IMR-90 (cell line): ENCODE measurements at places on chromosomes 16 and 17. TPM values are rescaled to one million over a fixed set of nuclear protein-coding genes. Genes with fewer than 3 reads are reported as not detected.

- no peak for DNase-seq
- H3K27ac ChIP-seq, result no peak overlapping the region
- no peaks in the 10 kb centered on the region for H3K36me3 ChIP-seq
- no peaks in the 10 kb centered on the region for H3K4me1 ChIP-seq
Observed at GRCh38 chr16:52227851-52228250, 319.1 kb downstream of the TOX3 start.

DNA sequence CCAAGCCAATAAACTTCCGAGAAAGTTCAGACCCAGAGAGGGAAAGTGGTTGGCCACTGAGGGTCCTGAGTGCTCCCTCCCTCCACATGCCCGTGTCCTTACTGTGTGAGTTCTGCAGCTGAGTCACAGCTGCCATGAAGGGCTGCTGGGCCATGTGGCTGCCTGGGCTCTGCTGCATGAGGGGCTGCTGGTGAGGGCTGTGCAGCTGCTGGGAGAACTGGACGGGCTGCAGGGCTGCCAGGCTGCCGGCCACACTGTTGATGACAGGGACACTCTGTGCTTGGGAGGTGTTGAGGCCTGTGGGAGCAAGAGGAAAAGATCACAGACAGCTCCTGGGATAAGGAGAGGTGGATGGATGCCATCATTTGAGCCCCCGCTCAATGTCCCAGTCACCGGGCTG, 44.0 kb downstream of the HNF1B start:
- no peak overlapping the region for H3K4me3 ChIP-seq
- H3K4me1 ChIP-seq, result peaks cover 11% of the 10 kb centered on the region; the same call in 1 of the 2 replicates
- no peaks in the 10 kb centered on the region for H3K27me3 ChIP-seq
- H3K27ac ChIP-seq, result no peak overlapping the region; the same call in 1 of the 2 replicates
- no peaks in the 10 kb centered on the region for H3K36me3 ChIP-seq

DNA sequence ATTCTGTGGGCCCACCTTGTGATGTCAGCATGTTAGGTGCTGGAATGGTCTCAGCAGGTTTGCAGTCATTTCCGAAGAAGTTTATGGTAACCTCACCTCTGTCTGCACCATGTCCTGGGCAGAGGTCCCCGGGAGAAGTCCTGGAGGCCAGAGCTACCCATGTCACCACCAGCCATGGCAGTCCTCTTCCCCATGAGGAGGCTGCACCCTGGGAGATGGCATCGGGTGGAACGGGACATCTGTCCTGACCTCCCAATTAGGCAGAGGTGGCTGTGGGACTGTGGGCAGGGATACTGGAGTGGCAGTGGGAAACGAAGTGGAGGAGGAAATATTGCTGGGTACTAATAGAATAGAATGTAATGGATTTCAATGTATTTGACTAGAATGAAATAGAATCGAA, 511.8 kb upstream of the WSB1 start:
- no peaks in the 10 kb centered on the region for H3K4me1 ChIP-seq
- no peaks in the 10 kb centered on the region for H3K27me3 ChIP-seq
- H3K4me3 ChIP-seq, result no peak overlapping the region
- H3K36me3 ChIP-seq, result no peaks in the 10 kb centered on the region
- no peak overlapping the region for H3K27ac ChIP-seq

GRCh38 chr16:64973171-64973570, 148.7 kb downstream of the CDH11 start:
- no peak overlapping the region for H3K27ac ChIP-seq
- DNase-seq, result no peak
- H3K4me3 ChIP-seq, result no peak overlapping the region
- H3K4me1 ChIP-seq, result peaks cover 1% of the 10 kb centered on the region; the same call in 1 of the 2 replicates
- no peaks in the 10 kb centered on the region for H3K27me3 ChIP-seq

DNA sequence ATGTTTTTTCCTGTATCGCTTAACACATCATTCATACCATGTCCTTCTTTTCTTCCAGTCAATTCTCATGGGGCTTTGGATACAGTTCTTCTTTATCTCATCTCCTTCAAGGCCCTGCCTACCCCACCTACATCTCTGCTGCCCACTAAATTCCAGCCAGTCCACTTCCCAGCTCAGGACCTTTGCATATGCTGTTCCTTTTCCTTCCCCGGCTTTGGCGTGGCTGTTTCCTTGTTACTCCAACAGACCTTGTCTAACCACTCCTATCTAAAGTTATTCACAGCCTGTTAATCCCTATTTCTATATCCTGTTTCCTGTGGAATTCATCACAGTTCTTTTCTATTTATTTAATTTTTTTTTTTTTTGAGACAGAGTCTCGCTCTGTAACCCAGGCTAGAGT, 6.6 kb upstream of the STAT3 start:
- H3K27me3 ChIP-seq, result no peaks in the 10 kb centered on the region
- no peaks in the 10 kb centered on the region for H3K36me3 ChIP-seq
- no peak overlapping the region for H3K4me3 ChIP-seq
- DNase-seq, result no peak
- H3K4me1 ChIP-seq, result peaks cover 2% of the 10 kb centered on the region; the same call in 1 of the 2 replicates
- no peak overlapping the region for H3K27ac ChIP-seq

DNA sequence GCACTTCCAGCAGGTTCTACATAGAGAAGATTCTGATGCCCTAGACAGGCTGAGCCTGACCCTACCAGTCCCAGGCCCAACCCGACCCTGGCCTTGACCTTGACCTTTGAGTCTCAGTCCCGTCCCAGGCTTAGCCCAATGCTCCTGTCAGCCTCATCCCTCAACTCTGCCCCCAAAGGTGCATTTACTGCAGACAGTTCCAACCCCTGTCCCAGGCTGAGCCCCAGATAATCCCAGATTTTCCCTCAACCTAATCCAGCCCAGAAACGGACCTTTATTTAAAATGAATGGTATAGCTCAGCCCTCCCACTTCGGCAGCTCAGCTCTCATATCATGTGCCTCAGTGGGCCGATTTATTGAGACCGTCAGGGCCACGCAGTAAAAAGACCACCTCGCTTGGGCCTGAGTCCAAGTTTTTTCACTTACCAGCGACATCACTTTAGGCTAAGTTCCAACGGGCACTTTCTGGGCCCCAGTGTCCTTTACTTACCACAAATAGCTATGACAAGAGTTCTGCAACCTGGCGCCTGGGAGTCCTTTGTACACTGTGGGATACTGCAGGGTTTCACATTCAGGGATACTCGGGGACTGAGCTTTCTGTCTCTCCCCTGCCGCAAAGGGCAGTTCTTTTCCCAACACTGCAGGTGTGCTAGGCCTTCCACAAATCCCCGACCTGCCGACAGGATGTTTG, 89.5 kb downstream of the WSCD1 start:
- DNase-seq, result no peak
- no peak overlapping the region for H3K27ac ChIP-seq
- no peaks in the 10 kb centered on the region for H3K36me3 ChIP-seq
- no peaks in the 10 kb centered on the region for H3K27me3 ChIP-seq
- no peak overlapping the region for H3K4me3 ChIP-seq

- no peak overlapping the region for H3K27ac ChIP-seq
- H3K4me3 ChIP-seq, result no peak overlapping the region
- no peak for DNase-seq
- H3K36me3 ChIP-seq, result no peaks in the 10 kb centered on the region
Observed at GRCh38 chr16:14678748-14679497, 15.2 kb downstream of the PLA2G10 start.

DNA sequence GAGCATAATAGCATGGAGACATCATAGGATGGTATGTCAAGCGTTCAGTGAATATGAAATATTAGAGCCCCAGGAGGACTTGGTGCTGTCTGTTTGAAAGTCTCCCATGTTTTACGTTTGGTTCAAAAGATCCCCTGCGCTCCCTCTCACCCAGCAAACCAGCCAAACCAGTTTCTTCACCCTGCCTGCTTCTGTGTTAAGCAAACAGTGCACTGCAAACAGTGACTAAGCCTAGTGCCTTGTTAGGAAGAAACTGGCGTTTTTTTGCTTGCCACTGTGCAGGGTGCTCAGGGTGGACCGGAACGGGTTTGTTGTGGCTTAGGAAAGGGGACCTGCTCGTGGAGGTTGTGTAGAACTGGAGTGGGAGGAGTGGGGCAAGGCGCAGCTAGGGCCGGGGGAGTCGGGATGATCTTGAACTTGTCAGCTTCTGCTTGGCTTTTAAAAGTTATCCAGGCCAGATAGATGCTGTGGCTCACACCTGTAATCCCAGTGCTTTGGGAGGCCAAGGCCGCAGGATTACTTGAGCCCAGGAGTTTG, 7.7 kb downstream of the CDH1 start:
- no peak overlapping the region for H3K27ac ChIP-seq
- H3K27me3 ChIP-seq, result peaks cover 16% of the 10 kb centered on the region
- no peak overlapping the region for H3K4me3 ChIP-seq
- DNase-seq, result peak; percentile 5
- H3K36me3 ChIP-seq, result no peaks in the 10 kb centered on the region

DNA sequence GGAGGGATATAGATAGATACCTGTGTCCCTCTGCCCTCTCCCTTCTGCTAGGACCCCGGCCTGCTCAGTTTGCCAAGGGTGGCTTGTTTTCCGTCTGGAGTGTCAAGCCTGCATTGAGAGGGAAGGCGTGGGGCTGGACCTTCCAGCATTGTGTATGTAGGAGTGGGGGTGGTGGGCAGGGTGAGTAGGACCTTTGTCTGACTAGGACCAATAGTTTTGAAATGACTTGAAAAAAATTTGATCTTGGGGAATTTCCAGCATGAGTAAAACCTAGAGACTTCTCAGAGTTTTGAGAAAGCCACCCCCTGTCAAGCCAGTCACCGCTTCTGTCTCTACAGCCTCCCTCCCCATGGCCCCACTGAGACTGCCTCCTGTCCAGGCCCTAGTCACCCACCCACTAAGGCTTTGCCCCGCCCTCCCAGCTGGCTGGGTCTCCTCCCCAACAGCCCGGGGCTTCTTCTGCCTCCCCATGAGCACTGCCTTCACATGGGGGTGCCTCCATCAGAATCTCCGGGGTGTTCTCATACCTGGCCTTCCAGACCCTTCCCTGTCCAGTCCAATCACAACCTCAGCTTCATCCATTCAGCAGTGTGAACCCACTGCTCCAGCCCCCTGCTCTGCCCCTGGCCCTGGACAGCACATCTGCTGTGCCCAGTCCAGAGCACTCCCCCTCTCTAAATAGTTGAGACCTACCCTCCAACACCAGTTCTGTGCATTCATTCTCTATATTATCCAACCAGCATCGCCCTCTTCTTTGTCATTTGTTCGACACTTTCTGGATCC, 207.0 kb downstream of the MSI2 start:
- peak; percentile 95 for DNase-seq
- H3K27ac ChIP-seq, result peak overlapping the region; percentile 30; the same call in 1 of the 2 replicates
- H3K4me1 ChIP-seq, result peaks cover 16% of the 10 kb centered on the region
- no peaks in the 10 kb centered on the region for H3K27me3 ChIP-seq

DNA sequence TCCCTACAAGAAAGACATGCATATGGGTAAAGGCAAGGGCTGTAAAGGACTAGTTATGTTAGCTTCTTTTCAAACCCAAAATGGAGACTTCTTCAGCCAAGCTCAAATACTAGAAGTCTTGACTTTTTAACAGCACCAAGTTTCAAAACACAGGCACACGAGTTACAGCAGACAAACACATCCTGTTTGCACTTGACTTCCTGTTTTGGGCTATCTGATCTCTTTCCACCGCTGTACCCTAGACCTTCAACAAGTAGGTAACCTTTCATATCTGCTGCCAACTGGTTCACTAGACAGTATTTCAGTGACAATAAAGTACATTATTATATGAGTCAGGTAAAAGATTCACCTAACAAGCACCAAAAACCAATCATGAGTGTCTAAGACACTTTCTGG, 12.3 kb downstream of the RFFL start:
- no peak overlapping the region for H3K4me3 ChIP-seq
- no peaks in the 10 kb centered on the region for H3K27me3 ChIP-seq
- DNase-seq, result no peak
- peaks cover 6% of the 10 kb centered on the region; the same call in 1 of the 2 replicates for H3K4me1 ChIP-seq
- H3K36me3 ChIP-seq, result no peaks in the 10 kb centered on the region

GRCh38 chr17:19385521-19385983, 1.4 kb downstream of the MFAP4 start:
- H3K27me3 ChIP-seq, result no peaks in the 10 kb centered on the region
- H3K4me1 ChIP-seq, result peaks cover 52% of the 10 kb centered on the region
- no peak overlapping the region; the same call in 1 of the 2 replicates for H3K4me3 ChIP-seq
- H3K27ac ChIP-seq, result peak overlapping the region; percentile 85

GRCh38 chr17:28043741-28044140, 1.3 kb downstream of the NLK start:
- H3K36me3 ChIP-seq, result peaks cover 8% of the 10 kb centered on the region; the same call in 1 of the 2 replicates
- DNase-seq, result no peak
- H3K4me3 ChIP-seq, result peak overlapping the region; percentile 71
- H3K27ac ChIP-seq, result no peak overlapping the region

DNA sequence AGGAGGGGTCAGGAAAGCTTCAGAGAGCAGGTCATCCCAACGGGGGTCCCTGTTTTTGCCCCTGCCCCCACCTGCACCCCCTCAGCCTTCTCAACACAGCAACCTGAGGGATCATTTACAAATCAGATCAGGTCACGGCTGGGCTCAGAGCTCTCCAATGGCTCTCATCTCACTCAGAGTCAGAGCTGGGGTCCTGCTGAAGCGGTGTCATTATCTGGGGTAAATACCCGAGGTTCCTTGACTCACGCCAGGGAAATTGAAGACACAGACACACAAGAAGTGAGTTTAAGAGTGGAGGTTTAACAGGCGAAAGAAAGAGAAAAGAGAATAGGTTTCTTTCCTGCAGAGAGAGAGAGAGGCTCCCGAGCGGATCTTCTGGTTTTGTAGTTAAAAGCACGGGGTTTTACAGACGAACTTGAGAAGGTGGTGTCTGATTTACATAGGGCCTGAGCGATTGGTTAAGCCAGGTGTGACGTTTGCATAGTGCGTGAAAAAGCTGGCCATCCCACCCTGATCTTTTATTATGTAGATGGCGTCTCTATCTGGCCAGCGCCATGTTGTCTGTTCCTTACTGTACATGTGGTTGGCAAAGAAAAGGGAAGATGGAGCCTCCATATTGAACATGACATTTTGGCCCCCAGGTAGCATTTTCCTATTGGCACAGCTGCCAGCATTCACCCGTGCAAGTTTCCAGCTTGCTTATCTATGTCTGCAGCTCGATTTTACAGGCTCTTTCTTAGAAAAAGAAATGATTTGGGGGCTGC, 51.4 kb downstream of the WSB1 start:
- H3K4me1 ChIP-seq, result 0 out of 2 replicates have a peak, but pooled peaks cover 2% of the 10 kb centered on the region
- H3K27ac ChIP-seq, result no peak overlapping the region
- DNase-seq, result peak; percentile 28
- no peak overlapping the region for H3K4me3 ChIP-seq

The KRTAP4-5 gene
- polyA plus RNA-seq, result not detected in 2 replicates

The CKLF gene
- 92.2 and 102 TPM in 2 replicates for polyA plus RNA-seq

The TBC1D3C gene
- 0.04 TPM in 1 of 2 replicates, not detected in the other for polyA plus RNA-seq

The MEOX1 gene
- polyA plus RNA-seq, result 0.48 and 0.52 TPM in 2 replicates

The PER1 gene
- 10.5 and 11.5 TPM in 2 replicates for polyA plus RNA-seq

The HBQ1 gene
- 0.92 and 1.7 TPM in 2 replicates for polyA plus RNA-seq

The CSH1 gene
- not detected in 2 replicates for polyA plus RNA-seq

The HASPIN gene
- 1.9 and 2.2 TPM in 2 replicates for polyA plus RNA-seq

The PRDM7 gene
- not detected in 2 replicates for polyA plus RNA-seq

The RCVRN gene
- polyA plus RNA-seq, result not detected in 2 replicates
